HCT116 (cell line): ENCODE measurements at places on chromosomes 7 and 10.

GRCh38 chr10:80194373-80195045 is 10.8 kb downstream of the ANXA11 start:
- DNase-seq = no peak

- no peak for DNase-seq
Measured at GRCh38 chr10:5854131-5854475, 35.6 kb downstream of the ANKRD16 start.

GRCh38 chr10:84548869-84549268 is 220.5 kb downstream of the CCSER2 start:
- no peak for DNase-seq

GRCh38 chr7:107029061-107029763 is 15.3 kb upstream of the PRKAR2B start:
- no peak for DNase-seq

DNA sequence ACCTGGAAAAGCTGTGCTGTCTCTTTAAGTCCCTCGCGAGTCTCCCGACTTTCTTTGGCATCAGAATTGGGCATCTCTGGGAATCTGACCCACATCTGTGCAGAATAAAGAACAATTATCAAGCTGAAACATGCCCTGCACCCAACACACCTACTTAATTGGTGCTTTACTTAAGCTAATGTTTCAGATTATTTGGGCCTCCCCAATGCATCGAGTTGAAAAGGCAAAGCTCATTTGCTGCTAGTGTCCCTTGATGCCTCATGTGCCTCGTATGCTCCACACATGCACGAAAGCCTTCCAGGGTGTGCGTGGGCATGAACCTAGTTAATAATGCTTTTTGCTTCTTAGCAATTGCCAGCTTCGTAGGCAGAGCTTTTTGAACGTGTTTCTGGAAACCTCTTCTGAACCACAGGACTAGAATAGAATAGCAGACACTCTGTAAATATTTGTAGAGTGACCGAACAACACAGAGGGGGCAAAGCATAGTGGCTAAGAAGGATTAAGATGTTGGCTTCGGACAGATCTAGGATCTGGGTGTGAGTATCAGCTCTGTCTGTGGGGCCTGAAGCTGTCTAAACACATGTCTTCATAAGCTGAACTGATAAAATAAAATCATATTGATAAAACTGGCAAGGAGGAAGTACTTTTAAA is 26.7 kb upstream of the FGFR2 start:
- DNase-seq = no peak

GRCh38 chr10:132248455-132249225 is 59.1 kb downstream of the STK32C start:
- peak; percentile 4 for DNase-seq

DNA sequence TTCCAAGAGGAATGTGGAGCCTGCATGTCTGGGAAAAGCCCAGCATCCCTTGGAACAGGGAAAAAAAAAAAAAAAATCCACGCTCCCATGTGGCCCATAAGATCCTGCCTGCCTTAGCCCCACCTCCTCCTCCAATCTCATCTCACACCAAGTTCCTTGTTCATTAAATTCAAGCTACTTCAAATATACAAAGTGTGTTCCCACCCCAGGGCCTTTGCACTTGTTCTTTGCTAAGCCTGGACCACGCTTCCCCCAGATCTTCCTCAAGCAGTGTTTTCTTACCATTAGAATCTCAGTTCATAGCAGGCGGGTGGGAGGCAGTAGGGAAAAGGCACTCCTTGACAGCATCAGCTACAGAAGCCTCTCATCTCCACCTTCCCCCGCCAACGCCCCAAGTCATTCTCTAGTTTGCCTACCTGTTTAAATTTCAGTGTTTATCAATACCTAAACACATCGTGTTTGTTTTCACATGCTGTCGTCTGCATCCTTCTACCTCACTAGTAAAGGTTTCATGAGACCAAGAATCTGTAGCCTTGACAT is 262.8 kb downstream of the FGFR2 start:
- no peak for DNase-seq

DNA sequence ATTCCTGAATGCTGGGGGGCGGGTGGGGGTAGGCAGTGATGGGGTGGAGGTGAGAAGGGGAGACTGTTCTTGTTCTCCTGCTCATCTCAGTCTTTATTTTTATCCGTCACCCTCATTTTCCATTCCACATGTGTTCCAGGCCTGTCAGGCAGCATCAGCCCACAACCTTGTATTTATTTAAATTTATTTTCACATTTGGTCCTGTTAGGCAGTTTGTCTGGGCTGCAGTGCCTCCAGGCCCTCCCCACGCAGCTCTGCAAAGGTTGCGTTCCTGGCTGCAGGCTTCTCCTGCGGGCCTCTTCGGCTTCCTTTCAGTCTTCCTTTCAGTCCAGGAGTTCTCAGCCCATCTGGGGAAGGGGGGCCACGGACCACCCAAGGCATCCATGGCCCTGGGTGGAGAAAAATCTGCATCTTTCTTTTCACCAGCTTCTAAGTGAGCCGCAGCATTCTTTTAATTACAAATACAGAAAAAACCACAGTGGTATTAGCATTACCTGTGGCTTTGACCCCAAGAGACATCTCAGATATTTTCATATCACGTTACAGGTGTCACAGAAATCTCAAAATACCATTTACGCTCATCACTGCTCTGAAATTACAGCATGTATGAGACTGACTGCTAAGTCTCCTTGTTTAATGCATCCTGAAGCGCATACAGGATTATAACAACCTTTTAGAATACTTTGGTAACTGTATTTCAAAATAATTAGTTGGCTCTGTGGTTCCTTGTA is 94.0 kb downstream of the C10orf105 start:
- DNase-seq = no peak

GRCh38 chr10:58086144-58086762 is 181.4 kb downstream of the IPMK start:
- no peak for DNase-seq

DNA sequence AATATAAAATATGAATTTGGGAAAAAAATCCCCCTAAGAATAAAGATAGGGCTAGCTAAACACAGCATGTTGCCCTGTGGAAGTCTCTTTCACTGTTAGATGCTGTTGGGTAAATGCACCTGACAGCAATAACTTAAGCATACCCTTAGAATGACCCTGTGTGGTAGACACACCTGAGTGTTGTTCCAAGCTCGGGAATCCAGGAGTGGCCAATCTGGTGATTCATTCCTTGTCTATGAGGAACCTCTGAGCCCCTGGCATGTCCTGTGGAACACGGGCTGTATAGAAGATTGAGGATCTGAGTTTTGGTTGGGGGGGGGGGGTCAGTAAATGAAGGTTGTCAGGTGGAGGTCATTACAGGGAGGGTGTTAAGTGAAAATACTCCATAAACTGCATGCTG is 730.0 kb upstream of the IGFBP3 start:
- DNase-seq = peak; percentile 89

DNA sequence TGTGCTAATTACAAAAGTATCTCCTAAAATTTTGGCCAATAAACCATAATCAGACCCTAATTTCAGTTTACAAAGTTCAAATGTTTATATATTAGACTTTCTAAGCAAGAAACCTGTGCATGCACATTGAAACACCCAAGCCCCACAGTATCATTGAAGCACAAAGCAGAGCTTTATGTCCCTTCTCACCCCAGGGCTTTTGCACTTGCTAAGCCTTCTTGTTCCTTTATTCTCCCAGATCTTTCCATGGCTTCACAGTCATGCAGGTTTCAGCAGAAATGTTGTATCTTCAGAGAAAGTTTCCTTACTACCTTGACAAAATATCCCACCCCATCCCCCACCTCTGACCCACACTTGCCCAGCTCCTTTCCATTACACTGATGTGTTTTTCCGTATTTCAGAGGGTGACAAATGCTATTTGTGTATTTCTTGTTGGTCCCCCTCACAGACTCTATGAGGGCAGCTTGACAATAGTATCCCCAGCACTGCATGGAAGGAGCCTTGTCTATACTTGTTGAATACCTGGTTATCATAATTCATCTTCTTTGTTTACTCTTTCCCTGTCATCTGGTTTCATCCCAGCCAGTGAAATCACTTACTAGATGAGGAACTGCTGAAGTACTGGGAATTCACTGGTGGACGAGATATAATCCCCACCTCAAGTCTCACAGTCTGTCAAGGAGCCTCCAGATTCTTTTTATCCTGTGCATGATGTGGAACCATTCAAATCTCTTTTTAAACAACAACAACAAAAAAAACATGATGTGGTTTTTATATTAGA is 24.0 kb upstream of the PCGF5 start:
- DNase-seq = no peak

DNA sequence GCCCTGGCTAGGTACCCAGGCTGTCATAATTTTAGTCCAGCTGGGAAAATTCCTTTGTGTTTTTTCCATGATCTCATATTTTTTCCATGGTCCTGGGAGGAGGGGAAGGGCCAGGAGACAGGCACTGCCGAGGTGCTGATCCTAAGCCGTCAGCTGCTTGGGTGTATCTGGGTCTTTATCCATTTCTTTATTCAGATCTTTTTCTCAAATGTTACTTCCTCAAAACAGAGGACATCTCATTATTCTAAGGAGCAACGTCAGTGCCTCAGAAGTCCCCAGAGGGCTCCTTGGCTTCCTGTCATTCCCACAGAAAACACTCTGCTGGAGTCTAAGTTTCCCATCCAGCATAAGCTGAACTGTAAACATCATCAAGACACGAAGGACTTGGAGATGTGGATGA is 2.8 kb upstream of the OR6V1 start:
- DNase-seq = no peak

GRCh38 chr7:148967602-148968001 is 60.7 kb downstream of the PDIA4 start:
- no peak for DNase-seq

GRCh38 chr10:43211030-43211429 is 55.8 kb downstream of the RASGEF1A start:
- no peak for DNase-seq

DNA sequence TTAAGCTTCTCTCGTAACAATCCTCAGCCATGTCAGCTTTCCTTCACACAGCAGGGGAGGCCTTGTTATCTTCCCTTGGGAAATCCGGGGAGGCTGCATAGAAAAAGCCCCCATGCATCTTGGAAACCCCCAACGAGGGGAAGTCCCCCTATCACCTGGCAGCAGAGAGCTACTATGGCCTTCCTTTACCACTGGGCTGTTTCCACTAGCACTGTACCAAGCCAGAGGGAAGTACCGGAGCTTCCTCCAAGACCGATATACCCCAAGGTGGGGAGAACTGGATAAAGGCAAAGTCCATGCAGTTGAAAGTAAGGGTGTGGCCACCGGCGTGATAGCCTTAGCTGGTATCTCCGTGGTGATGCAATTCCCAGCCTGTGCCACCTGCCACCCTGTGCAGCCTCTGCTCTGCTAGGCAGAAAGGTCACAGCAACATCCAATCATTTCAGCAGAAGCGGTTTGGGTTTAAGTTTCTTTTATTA is 4.4 kb upstream of the CLIP2 start:
- DNase-seq = no peak

DNA sequence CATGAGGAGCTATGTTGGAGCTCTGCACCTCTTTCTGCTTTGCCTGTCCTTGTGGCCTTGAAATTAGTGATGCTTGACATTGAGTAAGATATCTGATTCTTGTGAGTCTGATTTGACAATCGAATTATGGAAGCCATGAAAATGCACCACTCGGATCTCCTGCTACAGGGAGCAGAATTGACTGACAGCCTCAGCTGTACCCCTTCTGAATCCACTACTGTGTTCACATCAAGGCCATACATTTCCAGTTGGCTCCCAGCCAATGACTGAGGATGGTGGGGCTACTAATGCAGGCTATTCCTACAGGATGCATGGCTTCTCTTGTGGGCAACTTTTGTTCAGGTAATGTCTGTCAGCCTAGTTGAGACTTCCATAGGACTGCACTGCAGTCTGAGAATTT is 321.9 kb downstream of the REEP3 start:
- DNase-seq = no peak

DNA sequence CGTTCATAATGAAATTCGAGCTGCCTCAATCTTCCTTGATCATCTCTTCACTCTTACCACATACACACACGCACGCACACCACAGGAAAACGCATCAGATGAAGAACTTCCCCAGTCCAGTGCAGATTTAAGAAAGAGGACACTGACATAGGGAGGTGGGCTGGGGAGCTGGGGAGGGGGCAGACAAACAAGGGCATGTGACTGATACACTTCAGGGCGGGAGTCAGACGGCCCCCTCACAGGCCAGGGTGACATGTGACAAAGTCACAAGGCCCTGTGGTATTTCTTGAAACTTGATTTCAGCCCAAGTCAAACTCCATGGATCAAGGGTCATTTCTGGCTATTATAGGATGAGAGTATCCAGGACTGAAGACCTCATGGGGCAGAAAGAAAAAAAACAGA is 82.6 kb downstream of the KCNMA1 start:
- DNase-seq = no peak

- no peak for DNase-seq
Measured at GRCh38 chr7:18353339-18353738, 142.2 kb upstream of the HDAC9 start.

GRCh38 chr10:50992356-50992901 is 81.9 kb upstream of the PRKG1 start:
- no peak for DNase-seq

DNA sequence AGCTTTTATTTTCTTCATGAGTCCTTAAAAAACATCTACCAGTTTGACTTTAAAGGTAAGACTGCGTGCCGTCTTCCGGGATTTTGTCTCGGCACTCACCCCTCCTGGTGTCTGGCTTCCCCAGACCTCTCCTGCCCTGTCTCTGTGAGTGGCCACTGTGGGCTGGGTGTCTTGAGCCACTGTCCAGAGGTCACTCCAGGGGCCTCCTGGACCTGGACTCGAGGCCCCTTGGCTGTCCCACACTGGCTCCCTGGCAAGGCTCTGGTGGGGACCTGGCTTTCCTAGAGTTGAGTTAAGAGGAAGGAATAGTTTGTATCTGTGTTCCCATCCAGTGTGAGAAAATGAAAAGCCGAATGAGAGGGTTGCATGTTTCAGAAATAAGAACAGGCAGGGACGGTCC is 95.5 kb downstream of the NKX6-2 start:
- no peak for DNase-seq

DNA sequence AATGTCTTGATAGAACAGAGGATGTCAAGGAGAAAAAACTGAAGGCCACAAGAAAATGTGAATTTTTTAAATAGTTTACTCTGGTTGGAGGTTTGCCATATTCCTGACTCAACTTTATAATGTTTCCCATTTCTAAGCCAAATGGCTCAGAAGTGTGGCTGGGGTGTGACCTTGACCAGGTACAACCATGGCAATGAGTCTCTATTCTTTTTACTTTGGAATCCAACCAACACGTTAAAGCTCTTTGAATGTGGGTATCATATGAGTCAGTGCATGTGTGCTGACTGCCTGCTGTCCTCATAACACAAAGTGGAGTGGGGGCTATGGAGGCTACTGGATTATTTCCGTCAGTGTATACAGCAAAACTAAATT is 33.5 kb upstream of the DLD start:
- DNase-seq = no peak

DNA sequence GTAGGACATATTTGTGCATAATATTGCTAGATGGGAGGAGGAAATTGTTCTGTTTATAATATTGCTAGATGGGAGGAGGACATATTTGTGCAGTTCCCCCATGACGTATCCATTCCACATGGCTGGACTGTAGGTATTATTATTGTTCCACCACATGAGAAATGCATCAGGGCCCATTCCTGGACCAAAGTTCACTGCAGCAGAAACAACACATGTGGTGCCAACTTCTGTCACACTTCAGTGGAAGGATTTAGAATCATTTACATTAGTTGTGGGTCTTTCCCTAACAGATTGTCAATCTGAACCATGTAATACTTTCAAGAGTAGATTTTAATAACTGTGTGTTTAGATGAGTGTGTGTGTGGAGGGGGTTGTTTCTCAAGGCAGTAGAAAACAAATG is 32.7 kb upstream of the MACC1 start:
- DNase-seq = no peak
